ENCODE measurements at places on chromosomes 3 and 15. TPM values are rescaled to one million over a fixed set of nuclear protein-coding genes. Genes with fewer than 3 reads are reported as not detected.

P2RY14 gene
- 3.6 TPM for total RNA-seq

GOLGA6B gene
- total RNA-seq = not detected

P2RY1 gene
- 9.5 TPM for total RNA-seq

GP9 gene
- total RNA-seq = not detected

MST1R gene
- 1.5 TPM for total RNA-seq

ZNF660 gene
- total RNA-seq = 0.73 TPM

NOX5 gene
- not detected for total RNA-seq

C2CD4A gene
- total RNA-seq = not detected

CP gene
- total RNA-seq = 4.7 TPM

NKTR gene
- total RNA-seq = 21.6 TPM

NR1I2 gene
- total RNA-seq = 0.11 TPM

CHRM5 gene
- total RNA-seq = not detected

C3orf22 gene
- total RNA-seq = not detected

ELP6 gene
- total RNA-seq = 20.1 TPM

GOLGA6L2 gene
- total RNA-seq = not detected

TRIM42 gene
- total RNA-seq = not detected

TMC3 gene
- total RNA-seq = not detected

GOLGA6L6 gene
- total RNA-seq = not detected

LRRC31 gene
- total RNA-seq = not detected

GOLGA6L4 gene
- total RNA-seq = 1.0 TPM

FETUB gene
- total RNA-seq = not detected

LRRC34 gene
- 2.0 TPM for total RNA-seq

PP2D1 gene
- total RNA-seq = not detected

SPATA12 gene
- not detected for total RNA-seq

SLC2A2 gene
- total RNA-seq = not detected

SERINC4 gene
- total RNA-seq = 0.19 TPM

C15orf62 gene
- total RNA-seq = 0.16 TPM

UBE2Q2 gene
- 21.1 TPM for total RNA-seq

HYKK gene
- total RNA-seq = 4.9 TPM

LRRK1 gene
- 3.0 TPM for total RNA-seq

MEGF11 gene
- total RNA-seq = not detected

LRRN1 gene
- 0.05 TPM for total RNA-seq

RARB gene
- 19.4 TPM for total RNA-seq

NRROS gene
- total RNA-seq = 2.4 TPM

CTXN2 gene
- not detected for total RNA-seq

All from Right ventricle myocardium superior (tissue), 1 donor.